ENCODE measurements at places on chromosomes 16 and 17.
A peak's percentile ranks its signal among the peaks of the same experiment; 100 is the strongest.

DNA sequence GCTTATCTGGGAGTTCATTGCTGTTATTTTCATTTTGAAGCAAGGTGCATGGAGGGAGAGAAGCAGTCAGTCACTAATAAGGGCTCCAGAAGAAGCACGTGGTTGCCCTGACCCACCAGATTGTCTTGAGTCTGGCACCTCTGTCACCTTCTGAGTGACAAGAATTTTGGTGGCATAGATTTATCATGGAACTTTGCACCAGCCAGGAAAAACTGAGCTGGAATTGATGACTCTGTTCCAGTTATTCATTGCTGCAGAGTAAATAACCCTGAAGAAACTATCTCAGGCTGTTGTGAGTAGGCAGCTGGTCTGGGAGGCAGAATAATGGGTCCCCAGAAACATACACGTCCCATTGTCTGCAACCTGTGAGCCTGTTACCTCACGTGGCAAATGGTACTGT lies 44.8 kb downstream of the HSD17B2 start:
- no peak for DNase-seq

DNA sequence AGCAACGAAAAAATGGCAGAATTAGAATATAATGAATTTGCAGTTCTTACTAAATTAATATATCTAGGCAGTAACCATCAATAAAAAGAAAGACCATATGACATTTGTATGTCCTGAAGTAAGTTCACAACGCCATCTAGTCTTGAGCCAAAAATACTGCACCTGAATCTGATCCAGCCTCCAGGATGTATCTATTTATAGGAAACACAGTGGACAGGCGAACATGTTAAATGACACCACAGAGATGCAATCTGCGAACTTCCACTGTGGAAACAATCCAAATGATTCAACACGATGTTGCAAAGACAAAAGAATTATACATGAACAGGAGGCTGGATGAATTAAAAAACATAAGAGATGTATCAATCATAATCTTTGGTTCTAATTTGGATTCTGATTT lies 197.6 kb downstream of the CDH13 start:
- DNase-seq: no peak

DNA sequence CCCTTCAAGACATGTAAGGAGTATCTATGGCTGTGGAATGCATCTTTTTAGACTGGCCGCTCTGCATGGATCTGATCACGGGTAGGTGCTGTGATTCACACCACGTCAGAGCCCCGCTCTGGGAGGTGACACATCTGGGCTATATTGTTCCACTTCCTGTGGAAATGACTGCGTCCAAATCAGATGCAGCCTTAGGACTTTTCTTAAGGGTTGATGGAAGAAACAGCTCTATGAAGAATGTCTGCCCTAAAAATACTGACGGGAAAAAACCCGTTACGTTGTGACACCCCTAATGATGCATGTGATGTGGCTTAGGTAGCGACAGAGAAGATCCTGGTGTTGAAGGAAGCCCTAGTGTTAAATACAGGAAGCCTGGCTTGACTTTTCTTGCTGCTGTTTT lies 12.2 kb downstream of the BANP start:
- DNase-seq: no peak

GRCh38 chr17:51672065-51672464 lies 411.7 kb downstream of the UTP18 start:
- peak; percentile 2 for DNase-seq

- no peak for DNase-seq
Measured at GRCh38 chr17:48283411-48283810, 146.6 kb downstream of the SKAP1 start.

GRCh38 chr17:77729587-77729986 lies 228.9 kb upstream of the TNRC6C start:
- no peak for DNase-seq

DNA sequence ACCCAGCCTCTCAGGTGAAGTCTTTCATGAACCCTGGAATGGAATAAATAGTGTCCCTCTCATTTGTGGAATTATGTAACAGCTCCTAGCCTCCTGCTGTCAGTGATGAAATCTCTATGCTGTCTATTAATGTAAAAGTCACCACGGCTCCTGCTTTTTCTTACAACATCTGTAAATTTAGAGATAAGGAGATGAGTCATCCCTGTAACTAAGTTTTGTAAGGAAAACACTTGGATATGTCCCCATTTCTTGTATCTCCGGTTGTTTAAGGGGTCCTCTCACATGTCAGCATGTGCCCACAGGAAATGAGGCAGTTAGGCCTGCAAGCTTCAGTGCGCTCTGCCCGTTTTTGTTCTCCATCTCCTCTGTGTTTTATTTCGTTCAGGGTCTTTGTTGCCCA lies 2.8 kb upstream of the NAT9 start:
- no peak for DNase-seq

GRCh38 chr17:3836551-3836950 lies 9.5 kb downstream of the NCBP3 start:
- no peak for DNase-seq

DNA sequence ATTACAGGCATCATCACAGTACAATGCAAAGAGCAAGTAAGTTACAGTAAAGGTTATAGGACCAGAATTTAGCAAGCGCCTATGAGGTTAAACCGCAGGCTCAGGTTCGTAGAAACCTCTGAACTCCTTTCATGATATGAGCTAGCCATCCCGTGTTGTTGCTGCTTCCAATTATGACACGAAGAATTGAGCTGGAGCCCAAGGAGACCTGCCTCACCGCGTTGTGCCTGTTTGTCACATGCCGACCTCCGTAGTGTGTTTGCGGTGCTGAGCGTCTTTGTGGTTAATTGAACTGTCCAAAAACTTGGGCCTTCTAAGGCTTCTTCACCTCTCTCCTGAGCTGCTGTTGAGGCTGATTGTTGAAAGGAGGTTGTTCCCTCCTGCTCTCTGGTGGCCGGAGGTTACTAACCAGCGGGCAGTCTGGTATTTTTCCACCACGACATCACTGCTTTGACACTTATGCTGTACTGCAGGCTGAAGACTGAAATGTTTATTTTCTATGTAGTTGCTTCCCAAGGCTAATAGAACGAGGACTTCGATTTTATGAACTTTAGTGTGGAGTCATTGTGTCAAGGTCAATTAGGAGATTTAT lies 67.5 kb downstream of the SEC14L1 start:
- DNase-seq: peak; percentile 22

- no peak for DNase-seq
Measured at GRCh38 chr17:16467886-16468285, 24.1 kb downstream of the LRRC75A start.

DNA sequence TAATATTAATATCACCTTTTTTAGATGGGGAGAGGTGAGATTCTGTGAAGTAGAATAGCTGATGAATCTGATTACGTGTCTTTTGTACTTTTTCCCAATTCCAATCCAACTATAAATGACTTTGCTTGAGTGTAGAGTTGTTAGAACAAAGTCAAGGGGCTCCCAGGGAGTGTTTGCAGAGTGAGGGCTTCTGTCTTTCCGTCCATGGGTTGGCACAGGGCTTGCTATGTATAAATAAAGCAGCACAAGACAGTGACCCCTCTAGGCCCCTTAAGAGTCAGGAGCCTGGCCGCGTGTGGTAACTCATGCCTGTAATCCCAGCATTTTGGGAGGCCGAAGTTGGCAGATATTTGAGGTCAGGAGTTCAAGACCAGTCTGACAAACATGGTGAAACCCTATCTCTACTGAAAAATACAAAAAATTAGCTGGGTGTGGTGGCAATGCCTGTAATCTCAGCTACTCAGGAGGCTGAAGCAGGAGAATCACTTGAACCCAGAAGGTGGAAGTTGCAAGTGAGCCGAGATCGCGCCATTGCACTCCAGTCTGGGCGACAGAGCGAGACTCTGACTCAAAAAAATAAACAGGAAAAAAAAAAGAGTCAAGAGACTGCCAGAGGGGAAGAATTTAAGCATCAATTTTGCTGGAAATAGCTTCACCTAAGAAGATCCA lies 127.9 kb upstream of the HS3ST3A1 start:
- DNase-seq: no peak

DNA sequence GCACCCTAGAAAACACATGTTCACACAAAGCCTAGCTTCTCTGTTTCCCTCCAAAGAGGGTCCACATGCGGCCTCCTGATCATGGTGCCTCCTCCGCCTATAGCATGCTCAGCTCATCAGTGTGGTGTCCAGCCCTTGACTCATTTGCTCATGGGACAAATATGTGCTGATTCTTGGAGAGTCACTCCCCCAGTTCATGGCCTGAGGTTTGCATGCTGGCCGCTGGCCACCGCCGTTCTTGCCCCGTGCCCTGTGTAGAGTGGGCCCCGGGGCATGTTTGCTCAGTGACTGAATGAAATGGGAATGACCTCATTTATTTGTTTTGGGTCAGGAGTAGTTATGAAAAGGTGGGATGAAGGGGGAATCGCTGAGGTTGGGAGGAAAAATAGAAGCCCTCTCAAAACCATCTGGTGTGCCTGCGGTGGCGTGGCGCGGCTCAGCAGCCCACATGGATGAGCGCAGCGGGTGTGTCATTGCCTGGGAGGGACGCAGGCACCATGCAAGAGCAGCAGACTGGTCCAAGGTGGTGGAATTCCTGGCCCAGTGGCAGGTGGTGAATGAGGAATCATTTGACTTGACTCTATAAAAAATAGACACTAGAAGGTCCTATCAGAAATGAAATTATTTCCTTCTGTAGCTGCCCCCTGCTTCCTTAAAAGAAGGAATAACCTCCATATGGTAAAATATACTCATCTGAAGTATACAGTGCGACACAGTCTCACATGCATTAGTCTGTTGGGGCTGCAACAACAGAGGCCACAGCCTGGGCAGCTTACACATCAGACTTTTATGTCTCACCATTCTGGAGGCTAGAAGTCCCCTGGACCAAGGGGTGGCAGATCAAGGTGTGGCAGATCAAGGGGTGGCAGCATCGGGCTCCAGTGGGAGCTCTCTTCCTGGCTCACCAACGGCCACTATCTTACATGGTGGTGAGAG lies 31.7 kb downstream of the CRISPLD2 start:
- DNase-seq: no peak

GRCh38 chr17:50722746-50723145 lies 3.3 kb downstream of the LUC7L3 start:
- no peak for DNase-seq

DNA sequence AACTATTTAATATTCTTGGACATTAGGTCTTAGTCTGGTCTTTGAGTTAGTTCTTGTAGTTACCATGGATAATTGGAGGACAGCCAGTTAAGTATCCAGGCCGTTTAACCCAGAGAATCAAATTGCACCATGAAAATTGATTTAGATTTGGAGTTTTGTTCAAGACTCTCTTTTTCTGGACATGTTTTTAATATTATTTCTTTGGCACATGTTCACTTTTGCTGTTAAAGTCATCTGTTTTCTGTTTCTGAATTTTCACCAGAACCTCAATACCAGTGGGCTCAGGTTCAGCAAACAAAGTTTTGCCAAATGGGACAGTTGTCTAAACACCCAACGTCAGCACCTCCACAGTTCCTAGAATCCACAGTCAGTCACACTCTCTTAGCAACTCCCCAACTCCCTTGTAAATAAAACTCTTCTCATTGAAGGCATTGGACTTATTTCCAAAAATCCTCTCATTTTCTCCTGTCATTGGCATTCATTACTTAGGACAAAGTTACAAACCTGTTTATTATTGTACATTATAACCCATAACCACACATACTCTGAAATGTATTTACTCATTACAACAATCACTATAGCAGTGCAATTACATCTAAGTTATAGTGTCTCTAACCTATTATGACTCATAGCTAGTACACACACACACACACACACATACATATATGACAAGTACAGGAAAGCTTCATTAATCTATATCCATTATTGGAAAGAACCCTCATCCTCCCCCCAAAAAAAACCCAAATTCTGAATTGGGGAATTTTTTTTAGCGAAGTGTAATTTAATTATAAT lies 33.5 kb upstream of the DNAH9 start:
- DNase-seq: no peak

GRCh38 chr17:28536532-28537218 lies 15.7 kb downstream of the UNC119 start:
- no peak for DNase-seq

DNA sequence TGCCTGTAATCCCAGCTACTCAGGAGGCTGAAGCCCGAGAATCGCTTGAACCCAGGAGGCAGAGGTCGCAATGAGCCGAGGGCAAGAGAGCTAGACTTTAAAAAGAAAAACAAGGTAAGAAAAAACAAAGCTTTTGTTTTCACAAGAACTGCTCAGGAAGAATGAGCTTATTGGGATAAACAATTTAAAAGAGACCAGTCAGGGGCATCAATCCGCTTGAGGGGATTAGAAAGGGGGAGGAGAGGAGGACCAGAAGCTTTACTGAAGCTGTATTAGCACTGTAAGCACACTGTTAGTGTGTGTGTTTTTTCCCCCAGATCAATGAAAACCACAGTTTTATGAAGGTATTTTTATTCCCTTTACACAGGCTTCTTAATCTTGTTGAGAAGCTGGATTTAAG lies 8.8 kb downstream of the TMEM170A start:
- no peak for DNase-seq

DNA sequence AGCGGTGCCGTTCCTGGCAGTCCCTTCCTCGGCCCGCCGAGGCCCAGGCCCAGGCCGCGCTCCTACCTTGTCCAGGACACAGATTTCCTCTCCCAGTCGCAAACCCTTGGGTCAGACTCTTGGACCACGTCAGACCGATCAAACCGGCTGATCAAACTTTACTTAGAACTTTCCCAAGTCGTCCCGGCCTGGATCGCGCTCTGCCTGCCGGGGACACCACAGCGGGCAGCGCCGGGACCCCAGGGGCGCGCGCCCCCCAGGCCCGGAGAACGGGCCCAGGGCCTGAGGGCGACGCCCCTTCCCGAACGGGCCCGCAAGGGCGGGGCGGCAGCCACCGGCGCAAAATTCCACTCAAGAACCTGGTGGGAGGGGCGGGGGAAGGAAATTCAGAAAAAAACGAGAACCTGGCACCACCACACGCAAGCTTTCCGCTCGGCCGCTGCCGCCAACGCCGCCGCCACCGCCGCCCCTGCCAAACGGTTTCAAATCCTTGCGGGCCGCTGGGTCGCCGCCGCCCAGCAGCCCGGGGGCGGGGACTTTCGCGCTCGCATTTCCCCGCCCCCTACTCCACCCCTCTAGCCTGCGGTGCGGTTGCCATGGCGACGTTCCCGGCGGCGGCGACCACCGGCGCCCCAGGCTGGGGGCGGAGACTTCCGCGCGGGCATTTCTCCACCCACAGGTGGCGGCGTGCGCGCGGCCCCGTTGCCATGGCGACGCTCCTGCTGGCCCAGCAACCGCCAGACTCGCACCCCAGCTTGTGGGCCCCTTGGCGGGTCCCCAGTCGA lies at the start of gene CEP112:
CEP112 (minus strand) TSS at position 541 of the 785 bp plus-strand sequence.
- DNase-seq: peak; percentile 33

- no peak for DNase-seq
Measured at GRCh38 chr16:83937922-83938885, 14.8 kb upstream of the OSGIN1 start.
